ENCODE measurements at places on chromosomes 2 and 18.

DNA sequence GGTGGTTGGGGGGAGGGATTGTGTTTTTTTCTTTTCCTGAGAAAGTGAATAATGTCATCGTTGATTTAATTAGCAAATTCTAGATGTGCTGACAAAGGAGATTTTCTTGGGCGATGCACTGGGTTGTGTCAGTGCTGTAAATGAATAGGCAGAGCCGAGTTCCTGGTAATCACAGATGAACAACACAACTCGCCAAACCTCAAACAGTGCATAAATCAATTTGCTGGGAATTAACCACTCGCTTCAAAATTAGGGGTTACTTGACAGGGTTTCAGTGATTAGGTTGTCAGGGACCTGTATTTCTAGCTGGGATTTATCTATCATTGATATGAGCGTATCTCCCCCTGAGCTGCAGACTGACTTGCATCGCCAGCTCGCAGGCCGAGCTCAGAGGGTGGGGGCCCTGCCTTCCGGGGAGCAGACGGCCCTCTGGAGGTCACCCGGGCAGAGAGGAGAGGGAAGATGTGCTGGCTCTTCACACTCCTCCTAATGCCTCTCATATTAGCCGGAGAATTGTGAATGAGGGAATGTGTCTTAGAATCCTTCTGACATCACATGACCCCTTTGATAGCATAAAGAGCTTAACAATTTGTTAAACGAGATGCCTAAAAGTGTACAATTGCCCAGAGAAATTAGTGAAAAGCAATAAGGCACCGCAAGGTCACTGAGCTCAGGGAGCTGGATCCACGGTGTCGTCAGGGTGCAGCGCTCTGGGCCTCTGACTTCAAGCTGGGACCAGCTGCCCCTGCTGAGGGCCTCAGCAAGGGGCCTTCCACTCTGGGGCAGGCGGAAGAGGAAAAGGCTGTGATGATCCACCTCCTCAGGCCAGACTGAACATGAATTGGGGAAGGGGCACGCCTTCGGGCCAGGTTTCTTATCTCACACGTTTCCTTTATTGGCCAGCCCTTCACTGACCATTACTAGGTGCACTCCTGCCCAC is 48.9 kb downstream of the SMIM21 start:
- no peak for DNase-seq

DNA sequence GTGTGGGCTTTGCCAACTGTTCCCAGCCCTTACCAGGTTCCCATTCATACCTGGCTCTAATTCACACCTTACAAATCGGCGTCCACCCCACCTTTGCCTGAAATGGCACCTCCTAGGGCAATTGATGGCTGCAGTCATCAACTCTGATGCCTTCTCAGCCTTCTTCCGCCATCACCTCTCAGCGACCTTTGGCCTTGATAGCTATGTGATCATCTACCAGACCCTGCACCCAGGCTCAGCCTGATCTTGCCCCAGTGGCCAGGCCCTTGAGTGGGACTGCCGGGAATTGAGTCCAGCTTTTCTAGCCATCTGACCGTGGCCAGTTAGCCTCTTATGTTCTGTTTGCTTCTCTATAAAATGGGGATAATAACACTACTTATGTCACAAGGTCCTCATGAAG is 32.5 kb downstream of the PSD4 start:
- no peak for DNase-seq

GRCh38 chr2:27296481-27296880 is 11.8 kb downstream of the UCN start:
- no peak for DNase-seq

GRCh38 chr2:134670955-134671354 is 47.8 kb downstream of the TMEM163 start:
- no peak for DNase-seq

DNA sequence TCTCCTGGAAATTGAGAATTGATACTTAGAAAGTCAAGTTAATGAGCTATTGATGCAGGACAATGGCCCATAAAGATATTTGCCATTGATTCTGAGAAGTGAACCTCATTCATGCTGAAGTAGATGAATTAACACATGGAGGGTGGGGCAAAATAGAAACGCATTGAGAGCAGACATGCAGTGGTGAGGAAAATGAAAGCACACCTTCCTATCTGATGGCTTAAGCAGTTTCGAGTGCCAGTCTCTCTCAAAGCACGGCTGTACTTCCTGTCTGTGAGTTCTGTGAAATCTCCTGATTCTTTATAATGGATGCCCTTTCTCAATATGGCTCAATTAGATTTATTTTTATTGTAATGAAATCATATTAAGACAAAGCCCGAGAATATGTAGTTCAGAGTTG is 247.0 kb downstream of the TMX3 start:
- no peak for DNase-seq

GRCh38 chr2:200288670-200289429 is 17.6 kb upstream of the SPATS2L start:
- DNase-seq = no peak

- no peak for DNase-seq
These were observed 177.8 kb upstream of the EPAS1 start for GRCh38 chr2:46119453-46119852.

DNA sequence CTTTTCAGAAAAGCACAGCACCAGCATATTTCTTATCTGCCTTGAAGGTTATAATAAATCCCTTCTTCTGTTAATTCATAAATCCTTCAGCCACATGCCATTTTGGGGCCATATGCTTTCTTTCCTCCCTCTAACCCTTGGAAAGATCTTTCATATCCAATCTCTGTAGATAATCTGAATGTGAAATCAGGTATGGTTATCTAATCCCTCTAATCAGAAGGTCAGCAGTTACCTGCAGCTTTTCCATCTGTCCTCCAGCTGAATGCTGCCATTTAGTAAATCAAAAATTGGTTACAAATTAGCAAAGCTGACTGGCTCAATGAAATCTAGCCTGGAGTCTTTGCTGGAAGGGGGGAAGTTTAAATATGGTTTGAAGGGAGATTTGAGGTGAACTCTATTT is 230.5 kb downstream of the PIK3C3 start:
- DNase-seq = no peak

GRCh38 chr2:7516484-7517063 is 599.4 kb downstream of the RNF144A start:
- DNase-seq = no peak

GRCh38 chr2:200422071-200422470 is 87.8 kb downstream of the KCTD18 start:
- DNase-seq = no peak

DNA sequence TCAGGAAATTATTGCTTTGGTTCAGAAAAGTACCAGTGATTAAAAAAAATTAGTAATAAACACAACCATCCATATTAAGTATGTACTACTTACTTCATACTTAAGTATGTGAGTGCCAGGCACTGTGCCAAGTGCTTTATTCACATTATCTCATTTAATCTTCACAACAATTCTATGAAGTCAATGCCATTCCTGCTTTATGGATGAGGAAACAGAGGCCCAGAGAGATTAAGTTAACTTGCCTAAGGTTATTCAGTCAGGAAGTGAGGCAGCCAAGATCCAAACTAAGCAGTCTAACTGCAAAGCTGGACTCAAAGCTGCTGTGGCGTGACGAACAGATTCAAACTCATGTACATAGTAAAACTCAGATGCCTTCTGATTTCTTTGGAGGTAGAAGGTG is 22.3 kb downstream of the DTNB start:
- DNase-seq = no peak

- DNase-seq = no peak
These were observed 26.0 kb downstream of the ABCB11 start for GRCh38 chr2:169005080-169005598.

Data from HL-60 (cell line).